Glomerular endothelial cell (primary cell): ENCODE measurements at places on chromosomes 12 and 14. TPM values are rescaled to one million over a fixed set of nuclear protein-coding genes. Genes with fewer than 3 reads are reported as not detected.

The SLC17A8 gene
- not detected in 2 replicates for total RNA-seq

The ATXN3 gene
- total RNA-seq, result 16.6 and 29.4 TPM in 2 replicates

The SLC22A17 gene
- total RNA-seq, result 1.2 and 7.3 TPM in 2 replicates

The DEPDC4 gene
- total RNA-seq, result 0.15 and 0.41 TPM in 2 replicates

GRCh38 chr12:117063162-117063911, 35.9 kb downstream of the TESC start:
- no peak for DNase-seq

- DNase-seq, result no peak
Observed at GRCh38 chr12:19757317-19757877, 318.1 kb downstream of the AEBP2 start.

DNA sequence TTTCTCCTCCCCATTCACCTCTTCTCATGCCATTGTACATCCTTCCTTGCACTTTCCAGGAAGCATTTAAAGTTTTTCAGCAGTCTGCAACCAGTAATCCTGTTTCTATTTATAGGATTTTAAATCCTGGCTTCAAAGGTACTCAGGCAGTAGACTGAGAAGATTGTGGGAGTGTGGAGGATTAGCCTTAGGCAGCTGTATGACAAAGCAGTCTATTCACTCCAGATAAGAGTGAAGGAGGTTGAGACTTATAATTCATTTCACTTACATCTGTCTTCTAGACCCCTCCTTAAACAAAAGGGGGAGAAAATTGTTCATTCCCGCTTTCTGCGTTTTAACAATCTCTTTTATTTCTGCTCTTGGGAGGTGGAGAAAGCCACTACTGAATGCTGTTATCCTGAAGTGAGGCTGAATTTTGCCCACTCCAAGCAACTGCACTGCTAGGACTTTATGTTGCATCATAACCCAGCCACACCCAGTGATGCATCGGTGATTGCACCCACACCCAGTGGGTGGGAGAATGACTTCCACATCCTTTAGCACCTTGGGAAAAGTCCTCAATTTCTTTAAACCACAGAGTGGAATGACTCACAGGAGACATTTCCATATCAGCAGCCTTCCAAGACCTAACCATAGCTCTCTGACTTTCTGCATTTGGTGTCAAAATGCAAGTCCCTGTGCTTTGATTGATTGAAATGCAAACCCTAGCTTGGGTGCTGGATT, 382.5 kb upstream of the ATP2B1 start:
- no peak for DNase-seq

- no peak for DNase-seq
Observed at GRCh38 chr12:29505122-29505521, 7.6 kb upstream of the OVCH1 start.

GRCh38 chr14:50943943-50944646, at the start of gene PYGL:
Gene PYGL, minus strand, starts transcription at chr14:50944483. Its CDS starts 80 bp downstream, at chr14:50944403.
- DNase-seq, result no peak

DNA sequence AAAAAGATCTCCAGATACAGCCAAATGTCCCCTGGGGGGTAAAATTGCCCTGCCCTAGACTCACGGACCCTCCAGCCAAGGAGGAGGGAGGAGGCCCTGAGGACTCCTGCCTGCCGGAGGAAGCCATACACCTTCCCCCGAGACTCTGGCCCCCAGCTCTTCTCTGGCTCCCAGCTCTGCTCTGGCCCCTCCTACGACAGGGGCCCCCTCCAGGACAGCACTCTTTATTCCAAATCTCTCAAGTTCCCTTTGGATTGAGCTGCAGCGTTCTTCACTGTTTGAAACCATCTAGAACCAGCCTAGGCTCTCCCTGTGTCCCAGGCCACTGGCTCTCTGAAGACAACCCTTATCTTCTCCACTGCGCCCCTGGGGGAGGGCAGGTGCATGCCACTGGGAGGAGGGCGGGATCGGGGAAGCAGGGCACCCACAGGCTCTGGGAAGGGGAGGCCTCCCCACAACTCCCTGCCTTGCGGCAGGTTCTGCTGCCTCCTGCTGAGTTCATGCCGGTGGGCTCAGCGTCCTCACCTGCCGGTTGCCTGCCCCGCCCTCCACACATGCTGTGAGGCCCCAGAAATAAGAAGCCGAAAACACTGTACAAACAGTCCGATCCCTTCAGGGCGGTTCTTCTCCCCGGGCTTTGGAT, 112.7 kb downstream of the DICER1 start:
- DNase-seq, result no peak

DNA sequence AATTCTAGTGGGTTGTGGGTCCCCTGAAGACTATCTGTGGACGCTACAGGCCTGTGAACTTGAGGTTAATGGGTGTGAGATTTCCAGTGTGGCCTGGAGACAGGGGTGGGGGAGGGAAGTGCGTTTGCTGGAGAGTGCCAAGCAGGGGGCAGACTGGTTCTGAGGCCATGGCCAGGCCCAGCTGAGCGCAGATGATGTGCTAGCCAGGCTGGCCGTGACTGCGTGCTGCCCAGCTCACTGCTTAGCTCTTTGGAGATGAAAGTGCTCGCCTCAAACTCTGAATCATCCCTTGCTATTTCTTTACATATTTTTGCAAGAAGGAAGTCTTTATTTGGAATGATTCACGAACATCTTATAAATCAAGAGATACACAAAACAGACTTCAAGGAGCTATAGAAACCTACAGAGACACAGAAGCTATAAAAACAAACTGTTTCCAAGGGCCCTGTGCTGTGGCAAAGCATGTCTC, 75.2 kb upstream of the PLEKHG3 start:
- no peak for DNase-seq

DNA sequence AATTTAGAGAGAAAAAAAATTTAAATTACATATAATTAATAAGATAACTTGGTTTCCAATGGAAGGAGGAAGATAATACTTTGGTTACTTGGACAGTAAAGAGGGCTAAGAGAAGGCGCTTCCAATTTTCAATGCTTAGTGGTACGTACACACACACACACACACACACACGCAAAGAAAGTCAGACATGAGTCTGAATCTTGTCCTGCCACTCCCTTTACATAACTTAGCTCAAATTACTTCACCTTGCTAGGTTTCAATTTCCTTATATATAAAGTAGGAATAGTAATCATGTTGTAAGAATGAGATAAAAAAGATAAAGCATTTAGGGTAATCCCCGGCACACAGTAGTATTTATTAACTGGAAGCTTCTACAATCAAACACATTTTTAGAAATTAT, 39.7 kb upstream of the VCPKMT start:
- no peak for DNase-seq
